GF-D8 (cell line): ENCODE measurements at places on chromosomes 11 and 22.

GRCh38 chr11:119589001-119589400, 140.0 kb downstream of the NECTIN1 start:
- DNase-seq: no peak

DNA sequence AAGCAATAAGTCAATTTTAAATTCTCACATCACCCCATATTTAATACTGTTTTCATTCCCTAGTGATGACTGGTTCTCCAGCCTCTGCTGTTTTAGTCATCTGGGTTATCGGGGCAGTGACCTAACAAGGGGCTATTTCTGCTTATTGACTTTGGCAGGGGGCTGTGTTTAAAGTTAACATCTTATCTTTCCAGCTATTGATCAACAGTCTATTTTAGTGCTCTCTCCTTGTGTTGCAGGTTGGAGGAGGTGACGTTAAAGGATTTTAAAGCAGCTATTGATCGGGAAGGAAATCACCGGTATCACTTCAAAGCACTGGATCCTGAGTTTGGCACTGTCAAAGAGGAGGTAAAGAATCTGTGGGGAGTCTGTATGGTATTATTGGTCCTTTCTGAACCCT, 7.7 kb upstream of the DLAT start:
- DNase-seq: no peak

DNA sequence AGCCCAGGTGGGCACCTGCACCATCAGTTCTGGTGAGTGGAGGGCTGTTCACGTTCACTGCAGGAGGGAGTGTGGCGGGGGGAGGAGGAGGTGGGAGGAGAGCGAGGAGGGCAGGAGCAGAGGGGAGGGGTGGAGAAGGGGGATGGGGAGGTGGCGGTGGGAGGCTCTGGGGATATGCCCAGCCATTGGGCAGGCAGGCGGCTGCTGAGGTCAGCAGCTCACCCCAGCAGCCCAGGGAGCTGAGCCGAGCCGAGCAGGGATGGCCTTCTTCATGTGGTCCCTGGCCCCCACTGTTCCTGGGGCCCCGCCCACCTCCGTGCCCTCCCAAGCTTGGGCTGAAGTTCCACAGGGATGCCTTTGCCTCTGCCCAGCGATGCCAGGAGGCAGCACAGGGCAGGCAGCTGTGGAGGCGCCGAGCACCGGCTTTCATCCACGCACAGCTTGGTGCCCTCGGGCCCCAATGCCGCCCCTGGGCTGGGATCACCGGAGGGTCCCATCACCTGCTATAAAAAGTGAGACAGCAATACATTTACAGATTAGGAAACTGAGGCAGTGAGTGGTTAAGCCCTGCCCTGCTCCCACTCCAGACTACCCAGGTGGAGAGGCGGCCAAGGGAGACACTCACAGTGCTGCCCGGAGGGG, 21.6 kb downstream of the RTN4R start:
- DNase-seq: no peak

GRCh38 chr11:31259797-31260196, 109.7 kb downstream of the DCDC1 start:
- no peak for DNase-seq

GRCh38 chr22:23104187-23104971, 34.1 kb downstream of the GNAZ start:
- DNase-seq: no peak

DNA sequence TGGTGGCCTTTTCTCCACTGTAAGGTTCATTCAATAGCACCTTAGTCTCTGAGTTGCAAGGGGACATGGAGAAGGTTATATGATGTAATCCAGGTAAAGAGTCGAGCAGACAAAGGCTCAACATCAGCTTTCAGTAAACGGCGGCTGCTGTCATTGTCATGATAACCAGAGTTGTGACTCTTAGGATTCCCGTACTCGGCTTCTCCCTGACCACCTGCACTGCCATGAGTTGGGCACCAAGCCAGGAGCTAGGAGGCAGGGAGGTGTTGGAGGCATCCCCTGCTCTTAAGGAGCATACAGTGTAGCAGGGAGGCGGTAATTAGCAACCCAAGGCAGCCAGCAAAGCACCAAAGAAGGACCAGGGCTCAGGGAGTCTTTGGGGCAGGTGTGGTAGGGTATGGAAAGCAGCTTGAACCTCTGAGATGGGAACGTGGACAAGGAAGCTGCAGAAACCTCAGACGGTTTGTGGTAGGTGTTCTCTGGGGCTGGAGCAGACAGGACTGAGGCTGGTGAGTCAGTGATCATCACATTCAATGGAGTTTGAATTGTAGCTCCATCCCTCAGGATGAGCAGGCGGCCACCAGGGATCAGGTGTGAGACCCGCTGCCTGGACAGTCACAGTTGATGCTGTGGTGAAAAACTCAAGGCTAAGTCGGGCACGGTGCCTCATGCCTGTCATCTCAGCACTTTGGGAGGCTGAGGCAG, 31.7 kb downstream of the LIF start:
- no peak for DNase-seq

DNA sequence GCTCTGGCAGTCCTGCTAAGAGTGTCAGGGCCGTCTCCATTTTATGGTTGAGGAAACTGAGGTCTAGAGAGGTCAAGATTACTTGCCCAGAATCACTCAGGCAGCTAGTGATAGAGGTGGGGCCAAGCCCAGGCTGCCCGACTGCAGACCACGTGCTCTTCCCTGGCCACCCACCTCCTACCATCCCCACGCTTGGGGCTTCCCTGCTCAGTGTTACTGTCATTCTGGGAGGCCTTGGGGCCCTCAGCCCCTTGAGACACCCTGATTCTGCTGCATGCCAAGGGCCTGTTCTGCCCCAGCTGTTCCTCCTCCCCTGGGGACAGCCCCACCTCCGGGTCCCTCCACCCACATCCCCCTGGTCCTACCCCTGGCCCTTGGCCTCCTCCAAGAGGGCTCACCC, 17.2 kb upstream of the TAB1 start:
- no peak for DNase-seq

DNA sequence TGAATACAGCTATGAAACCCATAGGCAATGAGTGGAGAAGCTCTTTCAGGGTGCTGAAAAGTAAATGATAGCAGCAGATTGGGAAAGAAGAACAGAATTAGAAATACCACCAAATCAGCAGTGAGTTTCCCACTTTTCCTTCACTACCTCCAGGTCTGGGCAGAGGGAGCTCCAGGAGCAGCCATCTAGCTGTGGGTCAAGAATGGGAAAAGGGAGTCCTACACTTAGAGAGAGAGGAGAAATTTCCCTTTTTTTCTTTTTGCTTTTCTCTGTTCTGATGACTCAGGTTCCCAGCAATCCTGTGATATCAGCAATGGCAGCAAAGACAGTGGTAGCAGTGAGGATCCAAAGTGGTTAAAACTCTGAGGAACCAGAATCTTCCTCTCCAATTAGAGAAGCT, 263.9 kb downstream of the NXPE2 start:
- no peak for DNase-seq

GRCh38 chr11:14081581-14082231, 119.2 kb downstream of the SPON1 start:
- DNase-seq: no peak

- DNase-seq: no peak
Measured at GRCh38 chr22:33209930-33210784, 152.0 kb upstream of the SYN3 start.

GRCh38 chr11:6531267-6531752, 34.2 kb downstream of the DNHD1 start:
- no peak for DNase-seq

- no peak for DNase-seq
Measured at GRCh38 chr11:22192289-22192641, 620 bp upstream of the ANO5 start.

DNA sequence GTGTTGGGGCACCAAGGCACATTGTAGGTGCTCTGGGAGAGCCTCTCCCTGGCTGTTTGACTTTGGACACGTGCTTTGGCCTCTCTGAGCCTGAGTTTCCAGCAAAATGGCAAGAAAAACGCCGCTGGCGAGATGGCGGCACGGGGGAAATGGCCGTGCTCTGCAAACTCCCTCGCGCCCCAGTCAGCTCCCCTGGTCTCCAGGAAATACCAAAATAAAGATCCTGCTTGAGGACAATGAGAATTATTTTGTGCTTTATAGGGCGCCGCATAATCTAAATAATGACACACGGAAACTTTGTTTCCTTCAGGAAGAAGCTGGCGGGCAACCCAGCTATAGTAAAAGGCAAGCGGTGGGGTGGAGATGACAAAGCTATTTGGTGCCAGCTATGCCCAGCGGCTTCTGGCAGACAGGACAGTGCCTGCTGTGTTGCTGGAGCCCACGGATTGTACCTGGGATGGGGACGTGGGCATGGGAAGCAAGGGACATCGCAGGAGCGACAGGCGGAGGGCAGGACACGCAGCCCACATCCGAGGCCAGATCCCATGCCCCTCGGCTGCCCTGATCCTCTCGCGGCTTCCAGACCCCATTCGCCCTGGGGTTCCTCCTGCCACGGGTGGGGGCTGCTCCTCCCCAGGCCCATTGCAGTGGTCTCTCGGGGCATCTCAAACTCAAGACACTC, 26.3 kb upstream of the RFPL3 start:
- no peak for DNase-seq

DNA sequence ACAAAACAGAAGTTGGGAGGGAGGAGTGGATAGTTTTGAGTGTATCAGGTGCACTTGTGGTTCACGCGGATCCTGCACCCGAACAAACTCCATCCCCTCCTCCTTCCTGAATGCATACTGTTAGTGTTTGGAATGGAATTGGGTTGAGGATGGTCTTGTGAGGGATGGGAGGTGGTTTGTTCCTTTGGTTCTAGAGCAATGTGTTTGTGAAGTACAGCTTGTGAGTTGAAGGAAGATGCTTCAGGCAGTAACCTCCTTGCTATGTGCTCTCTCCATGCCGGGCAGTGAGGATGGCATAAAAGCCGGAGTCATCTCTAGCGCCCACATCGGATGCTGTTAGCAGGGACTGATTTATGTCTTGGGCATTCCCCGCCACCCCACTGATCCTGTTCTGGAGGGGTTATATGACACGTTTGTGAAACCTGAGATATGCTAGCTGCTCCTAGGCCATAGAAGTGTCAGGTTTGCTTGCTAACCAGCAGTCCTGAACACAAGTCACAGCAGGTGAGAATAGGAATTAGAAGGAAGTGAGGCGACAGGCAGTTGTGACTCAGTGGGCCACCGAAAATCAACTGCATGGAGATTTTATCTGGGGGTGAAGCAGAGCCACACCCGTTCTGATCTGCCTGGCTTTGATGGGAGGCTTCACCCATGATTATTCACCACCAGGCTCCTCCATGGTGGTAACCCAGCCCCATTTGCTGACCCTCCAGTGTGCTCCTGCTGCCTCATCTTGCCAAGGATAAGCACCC, 2.2 kb downstream of the BCR start:
- DNase-seq: peak; percentile 10

- DNase-seq: no peak
Measured at GRCh38 chr11:1640076-1640946, 10.7 kb downstream of the KRTAP5-5 start.

- no peak for DNase-seq
Measured at GRCh38 chr22:26364066-26365015, 64.7 kb upstream of the ASPHD2 start.

GRCh38 chr11:61173456-61173855, 12.2 kb upstream of the VPS37C start:
- no peak for DNase-seq

GRCh38 chr22:20279662-20280134, 11.6 kb upstream of the RTN4R start:
- no peak for DNase-seq

GRCh38 chr22:36395055-36395849, 7.5 kb upstream of the MYH9 start:
- no peak for DNase-seq

DNA sequence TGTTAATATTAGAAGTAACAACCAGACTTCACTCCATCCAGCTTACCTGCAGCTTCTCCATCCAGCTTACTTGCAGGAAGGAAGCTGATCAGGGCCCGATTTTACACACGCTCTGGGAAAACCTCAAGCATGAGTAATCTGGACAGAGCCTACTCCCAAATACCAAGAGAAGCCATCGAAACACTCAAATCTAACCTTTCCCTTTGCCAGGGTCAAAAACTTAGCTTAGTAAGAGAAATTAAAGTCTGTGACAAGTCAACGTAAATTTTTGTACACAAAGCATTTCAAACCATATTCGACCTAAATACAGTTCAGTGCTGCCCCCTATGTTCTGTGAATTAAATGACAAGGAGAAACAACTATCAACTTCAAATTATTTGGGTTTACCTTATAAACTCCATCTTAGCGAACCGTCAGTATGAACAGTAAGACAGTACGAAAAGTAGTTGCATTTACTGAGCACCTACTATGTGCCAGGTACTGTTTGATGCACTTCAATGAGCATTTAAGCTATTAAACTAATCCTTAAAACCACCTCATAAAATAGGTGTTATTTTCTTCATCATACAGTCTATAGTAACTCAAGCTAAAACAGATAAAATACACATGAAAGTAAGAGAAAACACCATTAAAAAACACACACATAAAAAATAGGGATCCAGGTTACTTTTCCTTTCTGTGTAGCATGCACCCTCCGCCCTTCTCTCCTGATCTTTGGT, 36.9 kb downstream of the ARFGAP3 start:
- peak; percentile 3 for DNase-seq

GRCh38 chr11:65855927-65856363, 2.0 kb downstream of the CFL1 start:
- no peak for DNase-seq

DNA sequence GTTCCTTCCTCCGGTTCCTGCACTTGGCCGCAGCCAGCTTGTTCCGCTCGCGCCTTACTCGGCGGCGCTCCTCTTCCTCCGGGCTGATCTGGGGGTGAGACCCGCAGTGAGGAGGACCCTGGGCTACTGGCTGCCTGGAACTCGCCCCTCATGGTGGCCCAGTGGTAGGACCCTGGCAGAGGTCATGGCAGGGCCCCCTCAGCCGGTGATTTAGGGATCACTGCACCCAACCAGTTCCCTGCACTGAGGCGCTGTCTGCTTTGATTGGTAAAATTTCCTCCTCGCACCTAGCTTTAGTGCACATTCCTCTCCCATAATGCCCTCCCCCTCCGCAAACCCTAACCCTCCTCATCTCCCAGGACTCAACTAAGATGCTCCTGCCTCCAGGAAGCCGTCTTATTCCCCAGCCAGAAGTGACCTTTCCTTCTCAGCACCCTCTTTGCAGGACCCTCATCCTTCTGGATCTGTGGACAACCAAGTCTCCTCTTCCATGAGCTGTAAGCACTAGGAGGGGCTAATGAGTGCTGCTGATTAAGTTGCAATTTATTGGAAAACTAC, 3.6 kb downstream of the CCDC85B start:
- no peak for DNase-seq

- DNase-seq: no peak
Measured at GRCh38 chr22:22123960-22124278, 120.7 kb upstream of the VPREB1 start.

GRCh38 chr22:29308791-29309262, 2.4 kb downstream of the GAS2L1 start:
- DNase-seq: peak; percentile 80
